Activated naive CD8-positive, alpha-beta T cell treated with anti-CD3 and anti-CD28 coated beads for 36 hours (primary cell): ENCODE measurements at places on chromosomes 12 and 14. TPM values are rescaled to one million over a fixed set of nuclear protein-coding genes. Genes with fewer than 3 reads are reported as not detected.

Gene NFE2
- total RNA-seq, result not detected

Gene CCND2
- total RNA-seq, result 749 TPM

- peaks cover 11% of the 10 kb centered on the region for H3K4me1 ChIP-seq
- H3K27ac ChIP-seq, result no peak overlapping the region
- peaks cover 3% of the 10 kb centered on the region for H3K36me3 ChIP-seq
- peaks cover 3% of the 10 kb centered on the region for H3K27me3 ChIP-seq
- no peak for DNase-seq
- H3K4me3 ChIP-seq, result no peak overlapping the region
These were observed 118.6 kb downstream of the GCH1 start for GRCh38 chr14:54784060-54784459.

- peaks cover 40% of the 10 kb centered on the region for H3K4me1 ChIP-seq
- H3K27ac ChIP-seq, result no peak overlapping the region
- H3K4me3 ChIP-seq, result no peak overlapping the region
- peaks cover 3% of the 10 kb centered on the region for H3K36me3 ChIP-seq
These were observed 2.6 kb downstream of the GXYLT1 start for GRCh38 chr12:42141981-42142606.

DNA sequence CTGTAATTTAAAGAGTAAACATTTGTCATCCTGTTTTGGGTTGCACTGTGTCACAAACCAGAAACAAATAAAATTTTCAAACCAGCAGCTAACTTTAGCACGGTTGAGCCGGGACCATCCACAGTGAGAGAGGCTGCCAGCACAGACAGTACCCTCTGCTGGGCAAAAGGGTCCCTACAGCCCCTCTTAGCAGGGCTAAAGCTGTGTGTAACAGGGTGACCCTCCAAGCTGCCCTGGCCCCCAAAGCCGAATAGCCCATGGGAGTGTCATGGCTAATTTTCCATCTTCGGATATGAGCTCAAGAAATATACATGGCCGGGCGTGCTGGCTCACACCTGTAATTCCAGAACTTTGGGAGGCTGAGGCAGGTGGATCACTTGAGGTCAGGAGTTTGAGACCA is 157.1 kb upstream of the GRIN2B start:
- no peaks in the 10 kb centered on the region for H3K4me1 ChIP-seq
- H3K4me3 ChIP-seq, result no peak overlapping the region
- H3K36me3 ChIP-seq, result no peaks in the 10 kb centered on the region

GRCh38 chr12:27861428-27862167 is 81.6 kb upstream of the MANSC4 start:
- no peaks in the 10 kb centered on the region for H3K36me3 ChIP-seq
- DNase-seq, result peak; percentile 6
- H3K4me1 ChIP-seq, result peaks cover 12% of the 10 kb centered on the region
- H3K27me3 ChIP-seq, result peaks cover 9% of the 10 kb centered on the region
- H3K4me3 ChIP-seq, result no peak overlapping the region
- H3K27ac ChIP-seq, result no peak overlapping the region

Gene DAZAP2
- 94.2 TPM for total RNA-seq

Gene KRT73
- 0.14 TPM for total RNA-seq

Gene HOXC13
- not detected for total RNA-seq

Gene DLK1
- total RNA-seq, result not detected

DNA sequence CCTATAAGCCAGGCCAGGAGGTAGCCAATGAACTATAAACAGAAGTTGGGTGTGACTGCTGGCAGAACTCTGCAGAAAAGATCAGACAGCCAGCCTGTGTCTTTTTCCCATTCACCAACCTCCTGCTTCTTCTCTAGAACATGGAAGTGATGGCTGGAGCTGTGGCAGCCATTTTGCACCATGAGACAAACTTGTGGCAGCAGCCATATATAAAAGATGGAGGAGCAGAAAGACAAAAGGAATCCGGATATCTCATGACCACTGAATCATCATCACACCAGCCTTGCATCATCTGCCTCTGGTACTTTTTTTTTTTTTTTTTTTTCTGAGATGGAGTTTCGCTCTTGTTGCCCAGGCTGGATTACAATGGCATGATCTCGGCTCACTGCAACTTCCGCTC is 8.7 kb downstream of the BEGAIN start:
- no peak for DNase-seq
- no peak overlapping the region for H3K27ac ChIP-seq
- no peaks in the 10 kb centered on the region for H3K36me3 ChIP-seq

Gene ITGB7
- total RNA-seq, result 102 TPM

GRCh38 chr14:57897144-57897748 is 31.4 kb upstream of the SLC35F4 start:
- no peaks in the 10 kb centered on the region for H3K4me1 ChIP-seq
- H3K4me3 ChIP-seq, result no peak overlapping the region
- H3K36me3 ChIP-seq, result no peaks in the 10 kb centered on the region
- no peak overlapping the region for H3K27ac ChIP-seq

Gene RDH16
- total RNA-seq, result 0.12 TPM

GRCh38 chr14:46091819-46092218 is 559.8 kb downstream of the RPL10L start:
- H3K4me1 ChIP-seq, result no peaks in the 10 kb centered on the region
- H3K4me3 ChIP-seq, result no peak overlapping the region
- H3K36me3 ChIP-seq, result no peaks in the 10 kb centered on the region

Gene SERPINA3
- not detected for total RNA-seq

Gene GLI1
- 0.62 TPM for total RNA-seq

- H3K4me3 ChIP-seq, result no peak overlapping the region
- no peaks in the 10 kb centered on the region for H3K36me3 ChIP-seq
- peaks cover 11% of the 10 kb centered on the region for H3K4me1 ChIP-seq
- peaks cover 8% of the 10 kb centered on the region for H3K27me3 ChIP-seq
- no peak overlapping the region for H3K27ac ChIP-seq
These were observed 14.4 kb downstream of the ART4 start for GRCh38 chr12:14828892-14829291.

Gene A2ML1
- total RNA-seq, result not detected

- no peak for DNase-seq
- peak overlapping the region; percentile 48 for H3K27ac ChIP-seq
- no peak overlapping the region for H3K4me3 ChIP-seq
These were observed 6.9 kb downstream of the VEZT start for GRCh38 chr12:95224202-95225170.

- H3K36me3 ChIP-seq, result no peaks in the 10 kb centered on the region
- no peak for DNase-seq
- H3K4me1 ChIP-seq, result peaks cover 26% of the 10 kb centered on the region
- H3K27ac ChIP-seq, result no peak overlapping the region
- no peak overlapping the region for H3K4me3 ChIP-seq
These were observed 88.8 kb downstream of the CHGA start for GRCh38 chr14:93011650-93012325.

Gene AP4S1
- 8.8 TPM for total RNA-seq

DNA sequence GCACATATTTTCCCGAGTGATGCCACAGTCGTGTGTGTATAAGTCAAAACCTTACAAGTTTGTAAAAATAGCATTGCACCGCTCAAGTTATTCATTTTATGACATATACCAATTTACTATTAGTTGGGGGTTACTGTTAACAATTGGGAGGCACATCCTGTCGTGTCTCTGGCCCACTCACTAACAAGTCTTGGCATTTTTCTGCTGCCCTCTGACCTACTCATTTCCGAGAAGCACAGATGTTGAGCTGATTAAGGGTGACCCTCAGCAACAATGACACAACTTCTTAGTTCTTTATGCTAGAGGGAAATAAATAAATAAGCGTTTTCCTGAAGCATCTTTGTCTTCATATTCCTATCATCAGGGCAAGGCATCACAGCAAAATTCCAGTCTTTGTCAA is 6.8 kb upstream of the ATG14 start:
- peaks cover 4% of the 10 kb centered on the region for H3K27me3 ChIP-seq
- no peak for DNase-seq
- no peak overlapping the region for H3K27ac ChIP-seq
- H3K4me1 ChIP-seq, result peaks cover 6% of the 10 kb centered on the region
